ENCODE measurements at places on chromosomes 1 and 21.

DNA sequence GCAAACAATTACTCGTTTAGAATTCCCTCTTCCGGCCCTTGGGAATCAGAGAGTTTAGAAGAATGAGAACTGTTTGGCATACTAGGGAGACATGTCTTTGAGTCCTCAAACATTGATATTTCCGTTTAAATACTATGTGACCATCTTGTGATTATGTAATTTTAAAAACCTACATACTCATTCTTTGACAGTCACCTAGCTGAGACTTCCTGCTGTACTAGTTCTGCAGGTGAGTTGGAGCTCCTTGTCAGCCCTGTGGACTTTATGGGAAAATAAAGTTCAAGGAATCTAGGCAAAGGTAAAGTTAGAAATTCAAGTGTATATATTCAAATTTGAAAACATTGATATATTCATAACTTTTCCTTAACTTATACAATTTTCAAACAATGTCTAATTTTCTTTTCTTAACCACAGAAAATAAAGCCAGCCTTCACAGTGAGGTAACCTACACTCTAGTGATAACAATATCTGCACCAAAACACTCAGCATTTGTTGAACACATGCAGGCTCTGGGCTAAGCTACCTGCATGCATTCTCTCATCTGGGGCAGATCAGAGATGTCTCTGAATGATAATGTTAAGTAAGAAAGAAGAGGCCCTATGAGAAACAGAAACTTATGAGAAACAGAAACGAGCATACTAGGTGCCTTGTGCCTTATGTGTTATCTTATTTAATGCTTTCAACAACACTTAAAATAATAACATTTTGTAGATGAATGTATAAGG lies 67.0 kb upstream of the BACE2 start:
- no peak for DNase-seq

GRCh38 chr1:74953622-74954021 lies 180.6 kb upstream of the LHX8 start:
- DNase-seq, result no peak

DNA sequence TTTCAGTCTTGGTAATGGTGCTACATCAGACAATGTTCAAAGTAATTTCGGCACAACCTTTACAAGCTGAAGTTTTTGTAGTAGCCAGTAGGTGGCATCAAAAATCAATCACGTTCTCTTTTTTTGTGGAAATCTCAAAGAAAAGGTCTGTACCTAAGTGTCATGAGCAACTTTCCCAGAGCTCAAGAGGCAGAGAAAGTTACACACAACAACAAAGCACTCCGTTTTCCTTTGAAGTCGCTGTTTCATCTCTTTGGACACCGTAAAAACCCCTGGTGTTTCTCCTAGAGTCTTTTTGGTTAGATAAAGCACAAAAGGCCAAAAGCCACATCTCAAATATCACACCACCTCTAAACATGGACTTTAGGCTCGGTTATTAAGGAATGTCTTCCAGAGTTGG lies 131.6 kb downstream of the LHX8 start:
- no peak for DNase-seq

GRCh38 chr1:171929121-171929520 lies 87.8 kb downstream of the DNM3 start:
- DNase-seq, result no peak

DNA sequence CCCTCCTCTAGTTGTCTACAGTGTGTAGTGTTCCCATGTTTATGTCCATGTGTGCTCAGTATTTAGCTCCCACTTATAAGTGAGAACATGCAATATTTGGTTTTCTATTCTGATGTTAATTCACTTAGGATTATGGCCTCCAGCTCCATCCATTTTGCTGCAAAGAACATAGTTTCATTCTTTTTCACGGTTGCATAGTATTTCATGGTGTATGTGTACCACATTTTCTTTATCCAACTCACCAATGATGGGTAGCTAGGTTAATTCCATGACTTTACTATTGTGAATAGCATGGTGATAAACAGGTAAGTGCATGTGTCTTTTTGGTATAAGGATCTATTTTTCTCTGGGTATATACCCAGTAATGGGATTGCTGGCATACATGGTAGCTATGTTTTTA lies 67.0 kb downstream of the TBX19 start:
- DNase-seq, result no peak

GRCh38 chr1:7109901-7110300 lies 324.6 kb downstream of the CAMTA1 start:
- DNase-seq, result no peak

GRCh38 chr21:15688809-15689208 lies 41.0 kb upstream of the USP25 start:
- no peak for DNase-seq

DNA sequence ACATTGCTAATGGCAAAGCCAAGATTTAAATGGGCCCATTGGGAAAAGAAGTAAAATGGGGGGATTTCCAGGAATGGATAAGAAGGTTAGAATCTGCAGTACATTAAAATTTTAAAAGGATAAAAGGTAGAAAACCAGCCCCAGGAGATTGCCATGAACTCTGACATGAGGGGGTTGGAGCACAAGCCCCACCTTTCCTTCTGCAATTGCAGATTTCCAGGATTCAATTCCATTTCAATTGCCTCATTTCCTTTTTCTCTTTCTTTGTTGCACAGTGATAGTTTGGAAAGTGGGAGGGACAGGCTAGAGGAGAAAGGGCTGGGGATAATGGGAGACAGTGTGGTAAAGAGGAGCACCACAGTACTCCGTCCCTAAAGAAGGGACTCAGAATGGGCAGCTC lies 238.5 kb upstream of the RAB4A start:
- no peak for DNase-seq

GRCh38 chr1:168234846-168235547 lies 9.2 kb downstream of the SFT2D2 start:
- DNase-seq, result no peak

DNA sequence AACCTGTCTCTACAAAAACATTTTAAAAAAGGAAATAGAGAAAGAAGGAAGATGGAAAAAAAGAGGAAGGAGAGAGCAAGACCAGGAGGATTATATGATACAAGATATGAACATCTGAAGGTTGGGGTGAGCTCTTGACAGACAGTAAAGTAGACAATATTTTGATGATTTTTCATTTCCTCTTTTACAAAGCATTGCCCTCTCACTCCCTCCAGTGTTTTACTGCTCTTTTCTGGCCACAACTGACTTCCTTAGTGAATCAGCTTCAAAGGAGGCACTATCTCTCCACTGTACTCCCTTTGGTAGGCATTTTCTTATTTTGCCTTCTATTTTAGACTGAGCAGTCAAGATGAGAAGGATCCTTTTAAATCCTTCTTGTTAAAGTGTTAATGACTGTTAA lies 296.7 kb downstream of the KCTD3 start:
- no peak for DNase-seq

DNA sequence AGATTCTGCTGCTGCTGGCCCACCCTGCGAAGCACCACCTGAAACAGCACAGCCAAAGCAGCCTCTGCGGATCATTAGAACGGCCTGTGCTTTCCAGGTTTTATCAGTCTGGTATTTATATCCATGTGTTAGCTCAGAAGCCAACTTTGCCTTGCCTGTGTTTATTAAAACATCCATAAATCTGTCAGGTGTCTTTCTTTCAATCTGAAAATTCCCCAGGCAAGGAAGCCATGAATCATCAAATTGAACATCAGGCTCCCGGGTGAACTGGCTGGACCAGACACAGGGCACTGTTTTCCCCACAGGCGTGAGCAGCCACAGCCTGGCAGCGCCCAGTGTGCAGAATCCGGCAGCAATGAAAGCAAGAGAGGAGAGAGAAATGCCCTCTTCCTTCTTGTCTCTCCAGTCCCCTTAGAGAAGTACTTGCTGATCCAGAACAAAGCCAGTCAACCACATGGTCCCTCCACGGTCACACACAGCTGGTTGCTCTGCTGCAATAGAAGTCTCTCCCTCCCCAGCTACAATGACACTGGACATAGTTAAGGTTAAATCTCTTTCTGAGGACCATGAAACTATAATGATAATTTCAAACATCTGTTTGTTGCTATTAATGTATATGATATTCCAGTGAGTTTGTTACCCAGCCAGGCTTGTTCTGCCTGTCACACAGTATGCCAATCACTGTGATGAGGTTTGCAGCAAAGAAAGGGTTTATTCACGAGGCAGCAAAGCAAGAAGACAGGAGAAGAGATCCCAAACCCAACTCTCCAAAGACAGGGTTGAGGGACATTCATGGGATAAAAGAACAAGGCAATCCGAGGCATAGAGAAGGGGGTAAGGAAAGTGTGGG lies 212.1 kb upstream of the FMN2 start:
- DNase-seq, result no peak

- no peak for DNase-seq
Measured at GRCh38 chr1:203693721-203694120, 67.1 kb downstream of the ATP2B4 start.

DNA sequence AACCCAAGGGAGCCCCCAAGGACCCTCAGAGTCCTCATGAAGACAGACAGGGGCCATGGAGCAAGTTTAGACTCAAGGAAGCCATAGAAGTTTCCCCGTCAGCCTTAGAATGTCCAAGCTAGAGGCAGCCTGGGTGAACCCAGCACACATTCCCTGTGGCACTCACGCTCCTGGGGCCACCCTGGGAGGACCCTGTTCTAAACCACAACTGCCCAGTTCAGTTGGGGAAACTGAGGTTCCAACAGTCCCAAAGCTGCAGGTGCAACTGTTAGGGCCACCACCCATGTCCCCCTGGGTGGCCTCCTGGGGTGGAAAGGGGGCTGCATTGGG lies 9.3 kb downstream of the WNT3A start:
- no peak for DNase-seq

DNA sequence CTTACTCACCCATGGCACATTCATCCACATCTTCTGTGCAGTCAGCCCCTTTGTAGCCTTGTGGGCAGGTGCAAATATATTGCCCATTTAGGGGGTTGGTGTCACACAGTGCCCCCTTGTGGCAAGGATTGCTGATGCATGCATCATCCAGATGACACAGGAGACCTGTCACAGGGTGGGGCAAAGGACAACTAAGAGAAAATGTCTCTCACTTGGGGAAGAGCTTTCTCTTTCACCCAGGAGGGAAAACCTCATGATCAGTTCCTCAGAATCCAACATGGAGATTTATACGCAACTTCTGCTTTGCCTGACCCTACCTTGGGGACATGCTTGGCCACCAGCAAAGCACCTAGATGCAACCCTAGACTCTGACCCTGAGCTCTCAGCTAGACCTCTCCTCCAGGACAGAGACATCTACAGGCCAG lies 71.8 kb upstream of the ADAM30 start:
- peak; percentile 65 for DNase-seq

- no peak for DNase-seq
Measured at GRCh38 chr1:31920956-31921355, 17.2 kb downstream of the PTP4A2 start.

DNA sequence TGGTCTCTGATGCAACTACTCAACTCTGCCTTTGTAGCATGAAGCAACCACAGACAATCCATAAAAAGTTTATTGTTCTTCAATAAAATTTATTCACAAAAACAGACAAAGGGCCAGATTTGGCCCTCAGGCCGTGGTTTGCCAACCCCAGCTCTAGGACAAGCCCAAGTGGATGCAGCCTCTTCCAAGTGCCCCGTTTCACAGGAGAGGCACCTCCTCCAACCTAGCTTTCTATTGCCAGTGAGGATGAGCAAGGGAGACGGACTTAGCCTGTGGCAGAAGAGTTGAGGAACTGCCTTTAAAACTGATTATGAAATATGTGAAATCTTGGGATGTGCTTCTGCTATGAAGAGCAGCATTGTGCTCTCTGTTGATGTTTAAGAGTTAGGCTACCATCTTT lies 105.4 kb downstream of the PSMG1 start:
- no peak for DNase-seq

GRCh38 chr1:240572328-240572727 lies 39.6 kb downstream of the GREM2 start:
- DNase-seq, result no peak

GRCh38 chr1:174265282-174265681 lies 106.0 kb downstream of the RABGAP1L start:
- DNase-seq, result no peak

- DNase-seq, result no peak
Measured at GRCh38 chr1:157111396-157112165, 12.0 kb upstream of the ETV3L start.

DNA sequence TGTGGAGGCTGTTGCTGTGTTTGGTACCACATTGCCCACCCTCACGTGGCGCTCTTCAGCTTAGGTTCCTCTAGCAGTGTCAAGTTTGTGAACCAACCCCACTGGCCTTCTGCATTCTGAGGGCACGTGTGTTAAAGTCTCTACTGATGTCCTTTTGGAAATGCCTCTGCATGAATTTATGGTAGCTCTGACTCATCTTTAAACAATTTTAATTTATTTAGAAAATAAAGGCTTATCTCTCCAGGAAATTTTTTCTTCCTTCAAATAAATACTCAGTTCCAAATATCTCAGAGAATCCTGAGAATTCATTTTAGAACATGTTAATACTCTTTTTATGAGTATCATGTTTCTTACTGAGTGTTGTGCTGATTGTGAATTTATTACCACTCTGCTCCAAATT lies 5.5 kb downstream of the CD1D start:
- DNase-seq, result no peak

DNA sequence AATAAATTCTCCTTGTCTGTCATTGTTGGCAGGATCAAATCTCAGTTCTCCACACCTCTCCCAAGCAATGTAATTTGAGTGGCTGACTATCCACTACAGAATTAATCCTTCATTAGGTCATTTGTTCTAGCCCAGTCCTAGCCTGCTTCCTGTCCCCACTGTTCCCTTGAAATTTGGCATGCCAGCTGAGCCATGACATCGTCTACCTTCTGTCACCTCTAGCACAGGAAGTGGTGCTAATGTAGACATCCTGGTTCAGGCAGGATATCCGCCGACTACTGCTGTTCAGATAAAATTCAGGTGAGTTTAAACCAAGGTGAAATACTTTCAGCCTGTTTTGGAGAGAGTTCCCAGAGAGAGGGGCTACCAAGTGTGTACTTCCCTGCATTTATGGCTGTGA lies 5.9 kb downstream of the CHRM3 start:
- DNase-seq, result no peak

DNA sequence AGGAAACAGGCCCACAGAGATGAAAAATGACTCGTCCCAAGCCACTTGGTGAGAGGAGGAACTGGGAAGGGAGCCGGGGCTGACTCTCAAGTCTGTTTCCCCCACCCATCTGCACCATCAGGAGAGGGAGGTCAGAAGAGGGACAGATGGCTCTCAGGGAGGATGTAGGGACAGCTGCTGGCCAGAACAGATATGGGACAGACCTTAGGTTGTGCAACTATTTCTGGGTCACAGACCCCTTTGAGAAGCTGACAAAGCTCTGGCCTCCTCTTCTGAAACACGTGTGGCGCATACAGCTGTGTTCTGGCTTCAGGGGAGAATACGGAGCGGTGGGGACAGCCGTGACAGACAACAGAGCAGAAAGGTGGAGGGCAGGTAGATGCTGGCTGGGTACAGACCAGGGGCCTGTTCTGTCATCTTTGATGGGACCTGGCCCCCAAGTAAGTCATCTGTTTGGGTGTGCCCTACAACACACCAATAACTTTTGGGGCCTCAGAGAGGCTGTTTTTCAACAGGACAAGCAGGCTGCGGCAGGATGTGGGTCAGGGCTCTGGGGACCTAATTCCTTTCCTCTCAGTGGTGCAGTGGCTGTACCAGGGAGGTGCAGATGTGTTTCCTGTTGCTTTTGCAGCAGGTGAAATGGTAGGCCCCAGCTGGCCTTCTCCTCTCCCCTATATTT lies 7.3 kb downstream of the SH3BGRL3 start:
- DNase-seq, result peak; percentile 39

GRCh38 chr1:211932231-211932932 lies 101.8 kb upstream of the LPGAT1 start:
- no peak for DNase-seq
